ENCODE measurements at places on chromosomes 5 and 9.

DNA sequence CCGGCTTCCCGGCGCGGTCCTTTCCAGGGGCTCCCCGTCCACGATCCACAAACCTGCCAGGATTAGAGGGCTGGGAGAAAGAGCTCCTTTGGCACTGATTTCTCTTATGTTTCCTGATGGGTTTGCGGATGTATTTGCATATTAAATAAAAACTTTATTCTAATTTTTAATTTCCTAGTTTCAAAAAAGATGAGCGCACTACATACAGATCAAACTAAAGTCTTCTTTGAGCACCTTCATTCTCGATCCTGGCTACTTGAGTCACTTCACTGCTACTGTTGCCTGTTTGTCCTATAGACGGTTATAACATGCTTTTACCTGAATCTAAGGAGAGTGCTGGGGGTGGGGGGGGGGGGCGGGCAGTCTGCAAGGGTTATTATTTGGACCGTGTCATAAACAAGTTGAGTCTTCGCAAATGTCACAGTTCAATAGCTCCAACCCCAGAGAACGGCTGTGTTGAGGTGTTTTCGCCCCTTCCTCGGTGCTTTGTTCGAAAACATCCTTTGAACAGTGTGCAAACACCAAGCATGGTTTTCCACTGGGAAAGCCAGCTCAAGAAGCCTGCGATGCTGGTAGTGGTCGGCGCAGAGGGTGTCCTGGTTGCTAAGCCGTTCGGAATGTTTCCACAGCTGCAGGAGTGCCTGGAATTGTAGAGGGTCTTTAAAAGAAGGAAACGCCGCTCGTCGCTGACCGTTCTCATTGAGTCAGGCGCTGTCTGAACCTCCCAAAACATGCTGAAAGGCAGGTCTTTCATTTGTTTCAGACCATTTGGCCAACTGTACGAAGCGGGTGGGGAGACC is 1.1 kb upstream of the STK10 start:
- ATAC-seq = no peak

- peak; percentile 84 for ATAC-seq
Observed at GRCh38 chr5:87267574-87268125, at the start of gene RASA1. Gene RASA1, plus strand, starts transcription at chr5:87267883. Its CDS starts 569 bp downstream, at chr5:87268452.

DNA sequence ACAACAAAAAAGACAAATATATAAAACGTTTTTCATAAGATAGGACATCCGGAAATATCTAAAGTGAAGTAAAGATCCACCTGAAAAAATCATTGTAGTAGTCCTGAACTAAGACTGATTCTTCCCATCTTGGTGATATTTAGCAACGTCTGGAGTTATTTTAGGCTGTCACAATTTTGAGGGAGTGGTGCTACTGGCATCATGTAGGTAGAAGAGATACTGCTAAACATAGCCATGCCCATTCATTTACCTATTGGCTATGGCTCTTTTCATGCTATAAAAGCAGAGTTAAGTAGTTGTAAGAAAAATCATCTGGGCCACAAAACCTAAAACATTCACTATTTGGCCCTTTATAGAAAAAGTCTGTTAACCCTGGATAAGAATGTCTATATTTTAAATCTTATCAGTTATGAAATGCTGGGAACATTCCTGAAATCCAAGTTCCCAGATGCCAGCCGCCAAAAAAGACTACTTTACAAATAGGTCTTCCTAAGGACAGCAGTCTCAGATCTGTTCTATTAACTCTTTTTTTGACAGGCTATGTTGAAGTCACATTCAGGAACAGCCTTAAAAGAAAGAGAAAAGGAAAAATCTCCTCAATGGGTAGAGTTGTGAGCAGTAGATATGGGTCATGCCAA is 27.0 kb downstream of the RAPGEF6 start:
- ATAC-seq = no peak

- no peak for ATAC-seq
Observed at GRCh38 chr9:75889977-75890471, 449 bp upstream of the PCSK5 start.

GRCh38 chr9:99430301-99430700 is 208.2 kb downstream of the SEC61B start:
- no peak for ATAC-seq

DNA sequence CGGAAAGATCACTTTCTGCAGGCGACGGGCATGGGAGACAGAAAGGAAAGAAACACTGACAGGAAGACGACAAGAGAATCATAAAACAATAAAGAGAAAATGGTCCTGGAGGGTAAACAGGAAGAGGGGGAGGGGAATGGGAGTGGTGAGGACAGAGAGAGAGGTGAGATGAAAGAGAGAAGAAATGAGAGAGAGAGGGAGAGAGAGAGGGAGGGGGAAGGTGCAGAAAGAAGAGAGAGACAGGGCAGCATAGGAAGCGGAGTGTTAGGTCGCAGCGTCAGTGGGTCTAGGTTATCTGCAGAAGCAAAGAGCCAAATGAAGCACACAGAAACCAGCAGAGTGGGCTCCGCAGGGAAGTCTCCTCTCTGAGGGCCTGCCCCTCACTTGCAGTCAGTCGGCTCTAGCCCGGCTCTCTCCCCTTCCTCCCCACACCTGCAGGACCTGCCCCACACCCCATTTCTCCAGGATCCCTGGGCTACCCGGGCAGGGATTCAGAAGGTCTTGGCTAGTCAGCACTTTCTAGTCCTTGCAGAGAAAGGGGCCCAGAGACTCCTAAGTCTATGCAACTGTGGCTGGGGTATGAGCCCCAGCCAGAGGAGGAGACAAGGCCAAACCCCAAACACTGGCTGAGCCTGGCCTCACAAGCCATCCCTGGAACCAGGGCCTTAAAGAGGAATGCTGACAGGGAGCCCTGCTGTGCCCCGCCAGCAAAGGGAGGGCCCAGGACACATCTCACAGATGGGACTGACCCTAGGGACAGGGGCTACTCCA is 29.7 kb upstream of the MEIKIN start:
- ATAC-seq = no peak

GRCh38 chr5:137960819-137961218 is 71.6 kb downstream of the PKD2L2 start:
- no peak for ATAC-seq

DNA sequence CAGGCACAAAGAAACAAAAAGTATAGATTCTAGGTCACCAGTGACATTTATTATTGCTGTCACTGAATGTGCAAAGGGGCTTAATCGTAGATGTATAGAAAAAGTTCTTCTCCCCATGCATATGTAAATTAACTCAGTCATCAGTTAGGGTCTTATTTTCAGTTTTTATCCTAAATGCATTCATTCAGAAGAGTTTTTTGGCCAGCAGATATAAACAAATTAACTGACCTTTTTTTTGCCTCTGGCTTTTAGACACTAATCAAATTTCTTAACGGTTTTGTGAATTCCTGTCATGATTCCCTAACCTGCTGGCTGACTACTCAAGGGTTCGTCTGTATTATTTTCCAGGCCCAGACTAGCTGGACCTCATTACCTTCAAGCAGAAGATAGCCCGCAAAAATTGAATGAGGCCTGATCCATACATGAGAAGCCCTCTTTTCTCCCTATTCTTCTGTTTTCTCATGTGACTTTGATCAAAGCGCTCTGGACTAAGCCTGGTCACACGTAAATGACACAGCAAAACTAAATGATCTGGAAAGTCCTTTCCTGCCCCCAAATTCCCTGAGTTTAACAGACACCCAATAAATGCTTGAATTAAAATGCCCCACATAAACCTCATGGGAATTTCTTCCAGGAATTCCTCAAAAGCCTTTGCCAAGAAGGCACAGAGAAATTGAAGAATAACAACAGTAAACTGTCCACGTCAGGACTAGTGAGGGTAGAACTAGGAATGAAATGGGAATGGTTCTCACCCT is 83.7 kb downstream of the MYO10 start:
- peak; percentile 24 for ATAC-seq

DNA sequence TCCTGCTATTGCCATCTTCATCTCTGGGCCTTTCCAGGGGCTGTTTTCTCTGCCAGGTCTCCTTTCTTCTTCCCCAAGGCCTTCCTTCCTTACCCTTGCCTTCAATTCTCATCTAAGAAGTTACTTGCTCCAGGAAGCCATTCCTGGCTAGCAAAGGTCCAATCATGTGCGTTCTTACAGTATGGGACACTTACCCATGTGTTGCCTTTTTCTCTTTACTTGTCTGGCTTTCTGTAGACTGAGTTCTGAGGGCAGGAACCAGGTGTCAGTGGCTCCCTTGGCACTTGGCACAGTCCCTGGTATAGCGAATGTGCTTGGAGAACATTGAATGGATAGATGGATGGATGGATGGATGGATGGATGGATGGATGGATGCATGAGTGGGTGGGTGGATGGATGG is 10.2 kb downstream of the FOXI1 start:
- no peak for ATAC-seq

- ATAC-seq = no peak
Observed at GRCh38 chr9:69063839-69064238, 28.3 kb downstream of the FXN start.

- no peak for ATAC-seq
Observed at GRCh38 chr9:130905125-130905901, 8.7 kb upstream of the QRFP start.

GRCh38 chr5:159543326-159543725 is 213.0 kb upstream of the IL12B start:
- no peak for ATAC-seq

DNA sequence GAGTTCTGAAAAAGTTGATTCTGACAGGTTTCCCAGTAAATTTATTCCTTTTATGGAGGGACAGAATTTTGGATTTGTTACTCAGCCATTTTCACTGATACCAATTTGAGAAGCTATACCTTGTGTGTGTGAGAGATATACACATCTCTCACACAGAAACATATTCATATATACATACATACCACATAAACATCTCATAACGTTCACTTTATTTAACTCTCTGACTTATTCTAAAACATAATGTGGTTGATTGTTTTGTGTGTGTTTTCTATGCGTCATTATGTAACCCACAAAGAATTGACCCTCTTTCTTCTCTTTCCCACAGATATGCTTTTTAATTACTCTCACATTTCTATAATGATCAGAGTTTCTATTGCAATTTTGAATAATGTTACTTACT is 570.8 kb upstream of the TLE4 start:
- ATAC-seq = no peak

DNA sequence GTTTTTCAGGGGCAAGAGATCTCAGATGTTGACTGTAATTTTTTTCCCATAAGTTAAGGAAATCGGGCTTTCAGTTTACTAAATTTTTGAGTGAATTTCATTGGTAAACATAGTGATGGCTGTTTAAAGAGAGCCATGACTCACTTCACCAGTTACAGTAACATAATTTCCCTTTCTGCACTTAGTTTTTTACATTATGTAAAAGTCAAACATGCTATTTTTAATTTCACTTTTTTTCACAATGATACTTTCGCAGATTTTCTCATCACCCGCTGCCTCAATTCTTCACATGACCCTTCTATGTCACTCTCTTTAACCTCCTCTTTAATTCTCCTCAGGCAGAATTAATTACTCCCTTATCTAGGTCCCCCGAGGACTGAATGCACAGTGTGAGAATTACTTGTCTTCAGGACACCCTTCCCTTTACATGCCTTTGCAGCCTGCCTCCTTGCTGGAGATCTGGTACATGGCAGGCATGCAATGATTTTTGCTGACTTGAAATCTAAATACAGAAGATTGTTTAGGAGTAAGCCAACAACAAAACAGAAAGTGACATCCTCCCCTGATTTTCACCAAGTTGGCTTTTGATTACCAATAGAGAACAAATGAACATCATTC is 217.5 kb upstream of the S1PR3 start:
- peak; percentile 82 for ATAC-seq

DNA sequence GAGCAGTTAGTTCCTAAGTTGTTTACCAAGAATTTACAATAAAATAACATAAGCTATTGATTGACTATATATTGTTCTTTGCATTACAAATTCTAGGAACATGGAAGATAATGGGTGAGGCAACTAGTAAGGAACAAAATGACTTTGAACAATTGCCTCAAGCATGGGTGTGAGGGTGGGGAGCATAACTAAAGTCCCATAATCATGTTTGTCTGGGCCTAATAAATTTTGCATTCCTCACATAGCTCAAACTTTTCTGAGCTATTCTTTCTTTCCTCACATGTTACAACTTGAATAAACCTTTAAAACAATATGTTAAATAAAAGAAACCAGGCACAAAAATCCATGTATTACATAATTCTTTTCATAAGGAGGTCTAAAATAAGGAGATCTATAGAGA is 1066.1 kb downstream of the NR2F1-AS1 start:
- ATAC-seq = no peak

- no peak for ATAC-seq
Observed at GRCh38 chr5:136036293-136036911, 7.6 kb downstream of the TGFBI start.

- peak; percentile 90 for ATAC-seq
Observed at GRCh38 chr9:127980706-127981558, at the start of gene EEIG1. Gene EEIG1, minus strand, starts transcription at chr9:127980989. Its CDS starts 852 bp downstream, at chr9:127980137.

GRCh38 chr5:128534726-128535125 is 3.3 kb downstream of the FBN2 start:
- ATAC-seq = no peak
